ENCODE measurements at places on chromosomes 7 and 10.

DNA sequence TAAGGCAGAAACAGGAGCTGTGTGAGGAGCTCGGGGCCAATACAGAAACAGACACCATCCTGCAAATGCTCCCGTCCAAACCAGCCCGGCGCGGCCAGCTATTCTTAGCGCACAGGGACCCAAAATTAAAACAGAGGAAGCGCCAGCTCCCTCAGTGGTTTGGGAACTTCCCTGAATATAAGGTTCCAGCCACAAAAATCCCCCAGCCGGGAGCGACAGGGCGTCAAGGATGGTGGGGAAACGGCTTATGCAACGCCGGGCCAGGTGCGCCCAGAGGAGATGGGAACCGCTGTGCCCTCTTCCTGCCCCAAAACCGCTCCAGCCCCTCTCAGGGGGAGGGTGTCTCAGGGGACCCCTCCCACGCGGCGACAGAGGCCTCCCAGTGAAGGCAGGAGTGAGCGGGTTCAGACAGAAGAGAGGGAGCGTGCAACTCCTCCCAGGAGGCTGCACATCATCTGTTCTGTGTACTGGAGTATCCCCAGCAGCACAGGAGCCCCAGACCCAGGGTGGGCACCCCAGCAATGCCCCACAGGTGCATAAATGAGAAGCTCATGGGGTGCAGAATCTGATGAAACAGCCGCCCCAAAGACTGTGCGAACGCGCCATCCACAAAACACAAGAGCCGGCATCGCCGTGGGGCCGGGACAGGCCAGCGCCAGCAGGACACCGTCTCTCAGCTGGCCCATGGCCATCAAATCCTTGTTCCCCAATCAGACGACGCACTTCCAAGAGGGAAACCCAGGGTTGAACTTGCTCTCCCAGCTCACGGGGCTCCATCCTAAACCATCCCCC is 73.9 kb upstream of the PDGFA start:
- peak; percentile 60 for DNase-seq

GRCh38 chr7:42233171-42233570 is 3.8 kb downstream of the GLI3 start:
- no peak for DNase-seq

- no peak for DNase-seq
These were observed 1076.7 kb upstream of the SORCS1 start for GRCh38 chr10:108241166-108241565.

- no peak for DNase-seq
These were observed 115.1 kb downstream of the SRI start for GRCh38 chr7:88104732-88105131.

GRCh38 chr10:132920101-132920925 is 22.1 kb downstream of the CFAP46 start:
- DNase-seq: no peak

DNA sequence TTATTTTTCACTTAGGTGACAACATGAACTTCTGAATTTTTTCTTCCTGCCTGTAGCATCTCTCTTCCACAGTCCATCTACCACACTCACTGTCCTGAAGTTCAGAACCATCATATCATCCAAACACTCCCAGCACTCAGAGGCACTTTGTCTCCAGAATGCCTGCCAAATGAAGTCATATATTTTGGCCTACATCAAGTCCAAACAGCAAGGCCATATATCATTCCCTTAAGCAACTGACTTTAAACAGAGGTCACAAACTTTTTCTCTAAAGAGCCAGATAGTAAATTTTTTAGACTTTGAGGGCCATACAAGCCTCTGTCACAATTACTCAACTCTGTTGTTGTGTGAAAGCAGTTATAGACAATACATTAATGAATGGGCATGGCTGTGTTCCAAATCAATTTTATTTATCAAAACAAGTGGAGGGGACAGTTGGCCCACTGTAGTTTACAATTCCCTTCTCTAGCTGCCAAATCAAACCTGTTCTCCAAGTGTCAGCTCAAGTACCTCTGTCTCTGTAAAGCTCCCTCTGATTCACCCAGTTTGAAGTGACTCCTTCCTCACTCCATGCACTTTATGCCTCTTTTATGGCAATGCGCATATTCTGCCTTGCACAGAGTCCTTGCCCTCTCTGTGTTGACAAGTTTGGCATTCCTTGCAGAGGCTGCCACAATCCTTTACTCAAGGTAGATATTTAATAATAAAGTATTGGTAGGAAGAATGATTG is 305.7 kb downstream of the FZD1 start:
- no peak for DNase-seq

DNA sequence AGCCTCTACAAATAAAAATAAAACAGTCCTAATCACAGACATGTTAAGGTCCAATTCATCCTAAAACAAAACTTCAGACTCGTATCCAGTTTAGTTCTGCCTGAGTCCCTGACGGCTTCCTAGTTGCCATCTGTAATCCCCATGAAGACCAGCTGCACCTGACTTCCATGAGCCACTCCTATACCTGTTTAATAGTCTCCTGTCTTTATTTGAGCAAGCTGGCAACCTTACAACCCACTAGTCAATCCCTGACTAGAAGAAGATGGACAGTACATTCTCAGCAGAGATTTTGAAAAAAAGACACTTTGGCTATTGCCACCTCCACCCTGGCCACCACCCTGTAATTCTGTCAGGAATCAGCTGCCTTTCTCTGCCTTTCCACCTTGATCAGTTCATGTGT is 197.7 kb downstream of the HIBADH start:
- no peak for DNase-seq

DNA sequence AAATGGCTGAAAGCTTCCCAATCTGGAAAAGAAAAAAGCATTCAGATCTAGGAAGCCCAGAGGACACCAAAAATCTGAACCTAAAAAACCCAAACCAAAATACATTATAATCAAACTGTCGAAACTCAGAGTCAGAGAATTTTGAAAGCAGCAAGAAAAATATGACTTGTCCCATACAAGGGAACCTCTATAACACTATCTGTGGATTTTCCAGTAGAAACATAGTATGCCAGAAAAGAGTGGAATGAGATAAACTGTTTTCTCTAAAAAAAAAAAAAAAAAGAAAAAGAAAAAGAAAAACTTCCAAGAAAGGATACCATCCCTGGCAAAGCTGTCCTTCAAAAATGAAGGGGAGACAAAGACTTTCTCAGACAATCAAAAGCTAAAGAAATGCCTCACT is 179.0 kb downstream of the POM121L12 start:
- DNase-seq: no peak

- no peak for DNase-seq
These were observed 44.5 kb upstream of the AGR3 start for GRCh38 chr7:16926283-16926682.

DNA sequence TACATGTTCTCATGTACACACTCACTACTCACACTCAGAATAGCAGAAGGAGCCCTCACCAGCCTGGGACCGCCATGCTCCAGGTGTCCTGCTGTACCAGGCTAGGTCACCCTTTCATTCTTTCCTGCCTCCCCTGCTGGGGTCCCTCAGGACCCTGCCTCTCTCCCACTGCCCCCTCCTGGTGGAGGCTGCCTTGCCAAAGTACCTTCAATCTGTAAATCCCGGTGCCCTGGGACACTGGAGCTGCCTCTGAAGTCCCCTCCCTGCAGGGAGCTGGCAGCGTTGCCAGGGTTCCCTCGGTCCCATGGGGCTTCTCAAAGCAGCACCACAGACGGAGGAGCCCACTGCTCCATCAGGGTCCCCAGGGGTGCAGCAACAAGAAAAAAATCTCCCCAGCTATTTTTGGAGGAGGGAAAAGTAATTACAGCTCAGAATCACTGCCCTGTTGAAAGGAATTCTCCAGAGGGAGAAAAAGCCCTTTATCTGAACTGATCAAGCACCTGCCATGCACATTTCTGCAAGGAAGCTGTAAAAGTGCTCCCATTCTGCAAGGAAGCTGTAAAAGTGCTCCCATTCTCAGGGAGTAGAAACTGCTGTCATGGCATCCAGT is 259.9 kb downstream of the PTPRN2 start:
- no peak for DNase-seq

- DNase-seq: no peak
These were observed 29.0 kb upstream of the WDFY4 start for GRCh38 chr10:48655411-48656240.

DNA sequence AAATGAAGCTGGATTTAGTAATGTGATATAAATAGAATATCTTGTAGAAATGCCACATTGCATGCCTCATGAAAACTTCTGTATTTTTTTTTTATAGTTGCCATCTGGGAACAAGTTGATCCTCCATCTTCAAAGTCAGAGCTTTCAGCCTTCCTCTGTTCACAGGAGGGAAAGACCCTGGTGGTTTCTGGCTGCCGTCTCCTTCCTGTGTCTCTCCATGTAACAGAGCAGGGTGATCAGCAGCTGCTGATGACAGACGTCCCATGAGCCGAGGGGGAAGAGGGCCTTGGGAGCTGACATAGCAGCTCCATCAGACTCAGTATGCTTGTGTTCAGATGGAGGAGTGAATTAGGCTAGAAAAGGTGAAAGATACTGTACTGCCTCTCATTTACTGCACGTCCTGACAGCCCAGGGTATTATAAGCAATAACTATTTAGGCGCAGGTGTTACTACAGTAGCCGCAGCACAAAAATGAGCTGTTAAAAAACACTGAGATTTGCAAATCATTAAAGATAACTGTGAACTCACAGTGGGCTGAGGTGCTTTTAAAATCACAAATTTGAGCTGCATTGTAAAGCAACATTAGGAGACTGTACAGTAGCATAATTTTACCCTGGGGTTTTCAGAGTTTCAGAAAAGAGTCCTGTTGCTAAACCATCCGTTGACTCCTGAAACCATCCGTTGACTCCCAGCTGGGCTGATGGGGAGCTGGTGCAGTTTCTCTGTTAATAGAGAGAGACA is 103.3 kb downstream of the CFAP58 start:
- no peak for DNase-seq

- DNase-seq: no peak
These were observed 17.7 kb downstream of the KLLN start for GRCh38 chr10:87845624-87845998.

DNA sequence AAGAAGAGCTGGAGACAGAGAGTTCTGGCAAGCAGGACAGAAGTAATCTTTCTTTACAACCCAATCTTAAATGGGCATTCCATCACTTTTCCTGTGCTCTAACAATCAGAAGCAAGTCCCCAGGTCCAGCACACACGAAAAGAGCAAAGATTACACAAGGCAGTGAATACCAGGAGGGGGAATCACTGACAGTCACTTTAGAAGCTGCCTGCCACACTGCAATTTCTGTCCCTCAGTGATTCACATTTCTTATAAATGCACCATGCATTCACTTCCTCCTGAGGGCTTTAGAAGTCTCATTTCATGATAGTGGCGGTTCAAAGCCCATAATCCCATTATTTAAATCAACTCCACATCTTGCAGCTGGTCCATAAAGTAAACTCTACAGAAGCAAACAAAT is 362.5 kb downstream of the POM121L12 start:
- no peak for DNase-seq

DNA sequence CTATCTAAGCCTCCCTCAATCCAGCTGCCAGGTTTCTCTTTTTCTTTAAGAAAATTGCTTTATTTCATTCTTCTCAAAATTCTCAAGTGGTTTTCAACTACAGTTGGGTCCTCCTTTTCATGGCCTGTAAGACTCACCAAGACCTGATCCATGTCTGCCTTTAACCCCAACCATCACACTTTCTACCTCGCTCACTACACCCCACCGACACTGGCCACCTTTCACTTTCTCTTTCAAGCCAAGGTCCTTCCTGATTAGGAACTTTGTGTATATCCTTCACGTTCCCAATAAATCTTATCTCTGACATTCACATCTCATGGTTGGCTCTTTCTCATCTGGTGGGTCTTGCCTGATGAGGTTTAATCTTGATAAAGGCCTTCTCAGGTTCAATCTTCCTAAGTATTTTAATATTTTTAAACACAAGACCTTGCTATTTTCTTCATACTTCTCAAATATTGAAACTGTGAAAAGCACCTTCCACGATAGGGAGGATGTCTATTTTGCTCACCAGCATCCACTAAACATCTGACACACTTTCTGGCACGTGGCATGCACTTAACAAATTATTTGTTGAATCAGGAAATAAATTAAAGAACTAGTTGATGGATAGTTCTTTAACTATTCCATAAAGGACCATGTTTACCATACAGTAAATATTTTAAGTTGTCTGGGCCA is 624.8 kb downstream of the GRID1 start:
- peak; percentile 31 for DNase-seq

GRCh38 chr10:3065622-3066021 is 1.7 kb upstream of the PFKP start:
- no peak for DNase-seq

GRCh38 chr10:21011433-21012018 is 114.4 kb upstream of the NEBL start:
- no peak for DNase-seq

GRCh38 chr7:12436126-12436525 is 32.5 kb upstream of the VWDE start:
- no peak for DNase-seq

GRCh38 chr7:141013345-141013715 is 1.4 kb downstream of the MRPS33 start:
- DNase-seq: no peak

- no peak for DNase-seq
These were observed 46.2 kb upstream of the SLC39A12 start for GRCh38 chr10:17905491-17905890.

DNA sequence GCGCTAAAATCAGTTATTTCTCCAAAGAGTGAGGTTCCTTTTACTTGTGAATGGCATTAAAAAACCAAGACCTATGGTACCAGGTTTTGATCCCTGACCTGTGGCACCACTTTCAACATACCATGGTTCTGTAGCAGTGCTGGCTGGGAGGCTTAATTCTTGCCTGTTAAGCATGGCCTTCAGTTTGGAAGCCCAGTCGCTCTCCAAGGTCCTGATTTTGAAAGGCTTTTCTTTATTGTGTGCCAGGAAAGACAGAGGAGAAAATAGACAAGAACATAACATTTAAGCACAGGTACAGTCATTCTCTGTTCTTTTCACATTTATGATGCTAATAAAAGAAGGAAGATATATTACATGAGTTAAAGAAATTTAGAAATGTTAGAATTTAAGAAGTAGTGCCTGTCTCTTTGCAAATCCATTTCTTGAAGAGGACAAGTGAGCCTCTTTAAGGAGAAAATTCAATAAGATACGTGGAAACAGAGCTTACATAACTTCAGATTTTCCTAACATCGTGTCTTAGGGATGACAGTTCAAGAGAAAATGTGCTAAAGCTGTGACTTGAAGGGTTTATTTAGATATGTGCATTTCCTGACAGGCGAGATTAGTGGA is 357.6 kb downstream of the DPP6 start:
- no peak for DNase-seq

GRCh38 chr10:71229726-71230655 is 17.6 kb downstream of the UNC5B start:
- no peak for DNase-seq

- no peak for DNase-seq
These were observed 266.0 kb downstream of the BBS9 start for GRCh38 chr7:33395340-33395739.

- DNase-seq: no peak
These were observed 36.0 kb downstream of the COL17A1 start for GRCh38 chr10:104049504-104050250.

GRCh38 chr10:71966046-71967004 is 2.1 kb downstream of the CHST3 start:
- DNase-seq: no peak

- DNase-seq: no peak
These were observed 146.9 kb upstream of the ANK3 start for GRCh38 chr10:60536529-60537114.

All from GM10248 (cell line).